DMS153 (cell line): ENCODE measurements at places on chromosomes 2 and 18.

GRCh38 chr2:119494163-119494790 is 30.0 kb downstream of the SCTR start:
- DNase-seq = no peak

DNA sequence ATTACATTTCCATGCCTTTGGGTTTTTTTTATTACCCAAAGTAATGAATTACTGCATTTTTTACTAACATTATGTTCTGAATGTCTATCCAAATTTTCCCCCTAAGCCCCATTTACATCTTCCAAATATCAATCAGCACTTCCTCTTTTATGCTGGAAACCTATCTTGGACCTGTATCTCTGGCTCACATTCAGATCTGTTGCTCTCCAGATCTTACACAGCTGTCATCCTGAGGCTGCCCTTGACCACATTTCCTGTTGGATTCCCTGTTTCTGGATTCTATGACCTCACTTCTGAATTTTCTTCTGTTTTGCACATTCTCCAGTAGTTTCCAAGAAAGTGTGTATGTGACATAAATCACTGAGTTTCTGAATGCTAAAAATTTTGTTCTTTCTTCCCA is 146.7 kb downstream of the PDE1A start:
- DNase-seq = no peak

GRCh38 chr2:8368463-8368862 is 313.4 kb upstream of the ID2 start:
- DNase-seq = no peak

GRCh38 chr2:95272781-95273180 is 1.5 kb upstream of the PROM2 start:
- DNase-seq = no peak

DNA sequence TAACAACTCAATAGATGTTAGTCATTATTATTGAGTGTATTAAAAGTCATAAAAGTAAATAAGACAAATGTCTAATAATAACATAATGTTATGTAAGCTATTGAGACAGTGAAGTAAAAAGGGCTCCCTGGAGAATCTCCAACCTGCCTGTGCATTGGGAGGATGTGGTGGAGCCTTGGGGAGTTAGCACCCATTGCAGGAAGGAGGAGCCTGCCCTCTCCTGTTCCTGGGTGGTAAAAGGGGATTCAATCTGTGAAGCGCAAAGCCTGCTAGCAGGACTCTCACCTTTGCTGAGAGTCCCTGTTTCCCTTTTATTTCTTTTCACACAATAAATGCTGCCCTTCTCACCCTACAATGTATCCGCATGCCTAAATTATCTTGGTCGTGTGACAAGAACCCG is 206.1 kb downstream of the RAB3GAP1 start:
- no peak for DNase-seq

DNA sequence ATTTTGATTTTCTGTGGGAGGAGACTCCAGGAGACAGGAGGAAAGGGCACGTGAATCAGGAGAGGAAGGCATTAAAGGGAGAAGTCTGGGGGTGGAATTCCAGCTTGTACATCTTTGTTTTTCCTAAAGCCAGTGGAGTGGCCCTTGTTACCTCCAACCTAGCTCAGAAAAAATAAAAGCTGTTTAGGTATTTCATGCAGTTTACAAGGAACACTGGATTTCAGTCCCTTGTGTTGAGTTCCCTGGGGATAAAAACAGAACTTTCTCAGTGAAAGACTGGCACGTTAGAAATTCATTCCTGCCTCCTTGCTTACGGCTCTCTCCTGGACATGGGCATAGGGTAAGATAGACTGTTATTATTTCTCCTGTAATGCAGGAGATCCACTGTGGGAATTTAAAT is 170.2 kb downstream of the ZEB2 start:
- no peak for DNase-seq

DNA sequence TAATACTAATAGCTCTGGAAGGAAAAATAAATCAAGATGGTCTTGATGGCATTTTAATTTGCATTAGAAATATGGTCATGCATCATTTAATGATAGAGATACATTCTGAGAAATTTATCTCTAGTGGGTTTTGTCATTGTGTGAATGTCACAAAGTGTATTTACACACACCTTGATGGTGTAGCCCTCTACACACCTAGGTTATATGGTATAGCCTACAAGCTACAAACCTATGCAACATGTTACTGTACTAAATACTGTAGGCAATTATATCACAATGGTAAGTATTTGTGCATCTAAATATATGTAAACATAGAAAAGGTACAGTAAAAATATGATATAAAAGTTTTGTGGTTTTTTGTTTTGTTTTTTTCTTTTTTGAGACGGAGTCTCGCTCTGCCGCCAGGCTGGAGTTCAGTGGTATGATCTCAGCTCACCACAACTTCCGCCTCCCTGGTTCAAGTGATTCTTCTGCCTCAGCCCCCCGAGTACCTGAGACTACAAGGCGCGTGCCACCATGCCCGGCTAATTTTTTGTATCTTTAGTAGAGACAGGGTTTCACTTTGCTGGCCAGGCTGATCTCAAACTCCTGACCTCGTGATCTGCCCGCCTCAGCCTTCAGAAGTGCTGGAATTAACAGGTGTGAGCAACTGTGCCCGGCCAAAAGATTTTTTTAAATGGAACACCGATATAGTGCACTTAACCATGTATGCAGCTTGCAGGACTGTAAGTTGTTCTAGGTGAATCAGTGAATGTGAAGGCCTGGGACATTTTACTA is 83.7 kb upstream of the UBXN4 start:
- no peak for DNase-seq

GRCh38 chr2:210818473-210818872 is 262.1 kb downstream of the CPS1 start:
- peak; percentile 78 for DNase-seq

DNA sequence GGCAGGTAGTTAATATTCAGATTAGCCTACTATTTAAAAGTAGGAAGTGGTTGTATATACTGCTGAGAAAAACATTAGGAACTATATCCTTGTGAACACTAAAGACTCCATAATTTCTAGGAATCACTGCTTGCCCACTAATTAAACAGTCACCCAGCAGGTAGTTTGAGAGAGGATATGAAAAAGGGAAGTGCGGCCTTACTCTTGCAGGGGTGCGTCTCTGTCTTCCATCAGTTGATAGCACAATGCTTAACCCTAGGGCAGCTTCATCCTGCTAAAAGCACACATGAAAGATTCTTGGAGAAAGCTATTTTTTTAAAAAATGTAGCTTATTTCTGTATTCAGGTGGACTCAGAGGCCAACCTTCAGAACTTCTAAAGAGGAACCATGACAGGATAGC is 53.1 kb upstream of the ATP5MC3 start:
- no peak for DNase-seq

DNA sequence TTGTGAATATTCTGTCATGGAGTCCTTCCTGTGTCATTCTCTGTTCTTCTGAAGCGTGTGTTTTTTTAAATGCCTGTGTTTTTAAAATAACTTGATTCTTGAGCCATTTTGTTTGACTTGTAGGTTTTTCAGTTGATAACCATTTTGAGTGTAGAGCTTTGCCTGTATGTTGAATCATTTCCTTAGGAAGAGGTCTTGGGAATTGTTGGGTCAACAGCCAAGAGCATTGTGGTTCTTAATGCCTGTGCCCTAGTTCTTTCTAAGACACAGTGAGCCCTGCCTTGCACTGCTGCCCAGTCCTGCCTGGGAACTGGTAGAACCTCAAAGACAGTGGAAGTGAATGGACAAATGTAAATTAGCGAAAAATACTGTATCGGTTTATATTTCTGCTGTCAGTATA is 25.9 kb downstream of the RAB12 start:
- no peak for DNase-seq

DNA sequence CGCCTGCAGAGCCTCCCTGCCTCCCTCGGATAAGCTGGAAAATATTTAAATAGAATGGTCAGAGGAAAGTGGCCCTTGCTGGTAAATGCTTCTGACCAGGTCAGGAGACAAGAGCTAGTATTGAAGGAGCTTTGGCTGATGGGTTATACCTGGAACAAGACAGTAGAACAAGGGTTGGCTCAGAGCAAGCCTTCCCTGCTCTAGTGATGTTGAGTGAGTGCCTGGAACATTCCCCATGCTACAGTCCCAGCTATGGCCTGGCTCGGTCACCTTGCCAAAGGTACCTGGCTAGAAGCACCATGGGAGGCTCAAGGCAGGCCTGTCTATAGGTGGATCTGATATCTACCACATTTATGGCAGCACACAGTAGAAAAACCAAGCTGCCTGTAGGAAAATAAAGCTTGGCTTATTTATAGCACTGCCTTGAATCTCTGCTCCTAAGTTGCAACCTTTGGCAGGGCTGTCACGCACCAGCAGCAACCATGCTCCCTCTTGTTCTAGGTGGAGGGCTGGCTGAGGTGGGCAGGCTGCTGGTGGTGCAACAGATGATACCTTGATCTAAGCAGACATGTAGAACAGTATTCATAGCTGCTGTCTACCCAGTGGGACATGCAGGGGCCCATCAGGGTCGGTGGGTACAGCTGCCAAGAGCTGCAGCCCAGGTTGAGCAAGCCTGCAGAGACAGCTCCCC is 66.7 kb upstream of the BCL2L11 start:
- no peak for DNase-seq

DNA sequence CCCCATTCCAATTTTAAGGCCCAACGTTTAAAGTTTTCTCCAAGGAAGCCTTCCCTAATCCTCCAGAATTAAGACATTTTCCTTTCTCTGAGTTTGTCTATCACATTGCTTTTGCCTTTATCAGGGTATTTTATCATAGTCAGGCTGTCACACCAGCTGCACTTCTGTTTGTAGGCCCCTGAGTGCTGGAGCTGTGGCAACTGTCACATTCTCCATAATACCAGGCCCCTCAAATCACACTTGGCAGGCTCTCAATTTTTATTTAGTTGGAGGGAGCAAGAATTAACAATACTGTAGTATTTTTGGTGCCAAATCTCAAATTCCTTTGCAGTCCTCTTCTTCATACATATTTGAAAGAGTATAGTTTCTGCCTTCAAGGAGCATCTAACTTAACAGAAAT is 122.2 kb downstream of the FSHR start:
- DNase-seq = no peak

DNA sequence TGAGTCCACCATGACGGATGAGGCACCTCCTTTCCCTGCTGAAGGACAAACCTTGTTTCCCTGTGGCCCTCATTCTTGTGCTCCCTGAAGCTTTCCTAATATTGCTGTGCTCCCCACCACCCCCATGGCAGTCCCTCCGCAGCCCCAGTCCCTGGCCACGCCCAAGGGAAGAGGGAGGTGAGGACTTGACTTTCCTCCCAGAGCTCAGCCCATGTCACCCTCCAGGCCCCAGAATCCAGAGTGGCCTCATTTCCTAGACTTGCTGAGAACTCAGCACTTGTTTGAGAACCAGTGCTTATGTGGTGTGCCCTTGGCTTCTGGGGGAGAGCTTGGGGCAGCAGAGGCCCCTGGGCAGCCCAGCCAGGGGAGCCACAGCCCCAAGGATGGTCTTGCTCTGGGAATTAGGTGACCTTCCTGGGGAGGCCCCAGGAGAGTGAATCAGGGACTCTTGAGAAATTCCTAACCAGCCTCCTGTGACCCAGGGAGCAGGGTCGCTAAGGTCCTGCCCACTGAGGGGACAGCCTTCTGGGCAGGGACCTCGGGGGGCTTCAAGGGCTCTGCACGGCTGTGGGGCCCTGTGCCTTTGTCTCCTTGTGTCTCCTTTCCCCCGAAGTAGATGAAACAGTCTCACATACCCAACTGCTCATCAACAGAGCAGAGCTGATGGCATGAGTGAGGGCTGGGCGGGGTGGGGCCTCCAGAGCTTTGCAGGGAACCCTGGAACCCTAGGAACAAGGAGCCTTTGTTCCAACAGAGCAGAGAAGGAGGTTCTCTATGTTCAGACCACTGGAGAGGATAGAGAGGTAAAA is 27.9 kb downstream of the PSD4 start:
- no peak for DNase-seq

- DNase-seq = no peak
Measured at GRCh38 chr2:100820523-100821254, 750 bp downstream of the NPAS2 start.

DNA sequence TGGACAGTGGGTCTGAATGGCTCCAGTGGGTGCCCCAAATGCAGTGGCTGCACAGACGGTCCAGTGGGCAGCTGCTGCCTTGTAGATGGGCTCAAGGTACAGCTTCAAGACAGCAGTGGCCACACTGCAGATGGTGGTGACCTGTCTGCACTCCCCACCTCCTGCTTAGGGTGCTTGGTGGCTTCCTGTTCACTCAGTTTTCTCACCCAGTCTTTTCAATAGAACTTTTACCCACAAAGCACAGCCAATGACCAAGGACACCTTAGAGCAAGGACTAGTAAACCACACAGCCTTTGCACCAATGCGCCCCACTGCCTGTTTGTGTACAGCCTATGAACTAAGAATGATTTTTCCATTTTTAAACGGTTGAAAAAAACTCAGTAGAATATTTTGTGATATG is 34.9 kb downstream of the MEX3C start:
- DNase-seq = no peak

DNA sequence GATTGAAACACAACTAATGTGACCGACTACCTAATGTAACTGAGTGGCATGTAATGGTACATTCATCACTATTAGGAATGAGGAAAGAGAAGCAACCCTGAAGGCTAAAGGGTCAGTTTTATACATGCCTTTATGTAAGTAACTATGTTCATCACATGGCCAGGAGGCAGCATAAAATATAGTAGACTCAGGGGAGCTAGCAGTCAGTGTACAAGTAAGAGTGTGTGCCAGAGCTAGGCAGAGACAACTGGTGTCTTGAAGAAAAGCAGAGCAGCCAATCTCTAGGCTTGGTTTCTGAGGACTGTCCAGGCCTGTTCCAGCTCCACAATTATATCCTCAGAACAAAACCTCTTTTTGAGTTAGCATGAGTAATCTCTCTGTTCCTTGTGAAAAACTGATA is 18.1 kb downstream of the SMAD2 start:
- DNase-seq = no peak

GRCh38 chr2:81363800-81364199 is 1059.2 kb upstream of the LRRTM1 start:
- DNase-seq = no peak

- DNase-seq = no peak
Measured at GRCh38 chr18:54812885-54813284, 15.4 kb upstream of the RAB27B start.

- no peak for DNase-seq
Measured at GRCh38 chr2:187118331-187119099, 269.5 kb upstream of the ZSWIM2 start.

GRCh38 chr2:43490252-43490786 is 105.5 kb downstream of the THADA start:
- DNase-seq = no peak

- DNase-seq = no peak
Measured at GRCh38 chr2:42042631-42043355, 5.0 kb upstream of the PKDCC start.

- DNase-seq = no peak
Measured at GRCh38 chr18:63078471-63078870, 241.1 kb downstream of the BCL2 start.

DNA sequence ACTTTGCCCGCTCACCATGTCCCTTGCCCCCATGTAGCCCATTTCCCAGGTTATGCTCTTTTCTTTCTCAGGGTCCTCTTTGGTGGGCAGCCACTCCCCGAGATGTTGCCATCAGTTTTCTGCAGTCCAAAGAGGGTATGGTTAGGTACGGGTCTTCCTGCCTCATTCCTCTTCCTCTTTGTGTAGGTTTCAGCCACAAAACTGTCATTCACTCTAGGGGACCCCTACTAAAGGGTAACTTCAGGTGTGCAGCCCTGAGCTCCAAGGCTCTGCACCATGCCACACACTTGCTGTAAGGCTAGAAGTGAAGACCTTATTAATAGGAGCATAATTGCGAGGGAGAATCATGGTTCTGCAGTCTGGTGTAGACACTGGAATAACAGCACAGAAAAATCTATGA is 99.8 kb upstream of the ZNF397 start:
- no peak for DNase-seq
